ENCODE measurements at places on chromosomes 11 and 22.
A peak's percentile ranks its signal among the peaks of the same experiment; 100 is the strongest.

DNA sequence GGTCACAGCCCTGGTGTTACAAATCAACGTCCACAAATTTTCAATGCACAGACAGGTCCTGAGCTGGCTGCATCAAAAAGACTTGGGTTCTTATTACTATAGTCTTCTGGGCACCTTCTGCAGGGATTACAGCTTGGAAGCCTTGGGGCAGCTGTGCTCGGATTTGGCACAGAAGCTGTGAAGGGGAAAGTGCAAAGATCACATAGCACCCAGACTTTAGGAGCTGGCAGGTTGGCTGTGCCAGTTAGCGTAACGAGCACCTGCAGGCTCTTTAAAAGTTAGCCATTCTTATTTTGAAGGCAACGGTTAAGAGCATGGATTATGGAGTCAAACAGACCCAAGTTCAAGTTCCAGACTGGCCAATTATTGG lies 100.4 kb downstream of the ARL14EP start:
- no peak for DNase-seq

DNA sequence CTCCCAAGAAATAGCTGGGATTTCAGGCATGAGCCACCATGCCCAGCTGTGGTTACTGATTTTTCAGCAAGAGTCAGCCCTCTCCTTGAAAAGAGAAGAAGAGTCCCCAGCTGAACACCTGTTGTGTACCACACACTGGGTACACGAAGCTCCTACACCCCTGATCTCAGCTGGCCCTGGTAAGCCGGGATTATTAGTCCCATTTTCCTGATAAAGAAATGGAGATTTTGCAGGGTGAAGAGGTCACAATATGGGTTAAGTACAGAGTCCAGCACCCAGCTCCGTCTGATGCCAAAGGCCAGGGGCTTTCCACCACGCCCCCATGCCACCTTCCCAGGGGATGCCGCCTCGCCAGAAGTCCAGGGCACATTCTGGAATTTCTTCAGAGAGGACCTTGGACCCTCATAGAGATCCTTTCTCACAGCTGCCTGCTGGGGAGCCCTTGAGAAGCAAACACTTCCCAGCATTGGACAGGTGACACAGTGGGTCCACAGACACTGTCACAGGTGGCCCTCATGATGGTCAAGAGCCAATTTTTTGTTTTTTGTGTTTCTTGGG lies 19.8 kb upstream of the HMOX1 start:
- no peak for DNase-seq

DNA sequence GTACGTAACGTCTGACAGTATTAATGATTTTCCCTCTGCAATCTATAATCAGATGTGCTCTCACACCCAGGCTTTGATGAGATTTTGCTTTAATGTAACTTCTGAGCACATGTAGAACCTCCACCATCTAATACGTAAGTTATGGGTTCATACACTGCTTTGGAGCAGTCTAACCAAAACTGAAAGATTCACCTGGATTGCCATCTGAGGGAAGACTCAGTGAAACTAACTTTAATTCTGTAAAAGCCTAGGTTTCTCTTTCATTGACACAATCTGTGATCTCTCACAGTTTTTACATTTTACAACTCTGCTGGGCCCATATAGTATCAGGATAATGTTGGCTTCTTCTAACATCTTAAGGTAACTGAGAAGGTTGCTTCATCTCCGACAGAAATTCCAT lies 30.1 kb upstream of the MTNR1B start:
- DNase-seq, result no peak

DNA sequence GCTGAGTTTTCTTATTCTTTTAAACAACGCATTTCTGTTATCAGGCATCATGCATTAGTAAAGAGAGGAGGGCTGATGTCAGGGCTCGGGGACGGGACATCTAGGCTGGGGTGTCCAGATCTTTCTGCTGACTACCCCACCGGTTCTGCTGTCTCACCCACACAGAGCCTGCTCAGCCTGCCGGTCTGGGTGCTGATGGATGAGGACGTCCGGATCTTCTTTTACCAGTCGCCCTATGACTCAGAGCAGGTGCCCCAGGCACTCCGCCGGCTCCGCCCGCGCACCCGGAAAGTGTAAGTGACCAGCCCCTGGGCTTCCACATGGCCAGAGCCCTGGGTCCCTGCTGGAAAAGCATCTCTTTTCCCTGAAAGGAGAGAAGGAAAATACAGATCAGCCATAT lies 9.4 kb downstream of the NCF4 start:
- no peak for DNase-seq

- DNase-seq, result no peak
Observed at GRCh38 chr22:46044621-46045458, 67.9 kb upstream of the WNT7B start.

GRCh38 chr22:35307372-35307771 lies 7.7 kb downstream of the TOM1 start:
- no peak for DNase-seq

GRCh38 chr11:121412000-121412587 lies 40.0 kb upstream of the SORL1 start:
- no peak for DNase-seq

- no peak for DNase-seq
Observed at GRCh38 chr22:44711241-44711560, 9.2 kb downstream of the PRR5 start.

DNA sequence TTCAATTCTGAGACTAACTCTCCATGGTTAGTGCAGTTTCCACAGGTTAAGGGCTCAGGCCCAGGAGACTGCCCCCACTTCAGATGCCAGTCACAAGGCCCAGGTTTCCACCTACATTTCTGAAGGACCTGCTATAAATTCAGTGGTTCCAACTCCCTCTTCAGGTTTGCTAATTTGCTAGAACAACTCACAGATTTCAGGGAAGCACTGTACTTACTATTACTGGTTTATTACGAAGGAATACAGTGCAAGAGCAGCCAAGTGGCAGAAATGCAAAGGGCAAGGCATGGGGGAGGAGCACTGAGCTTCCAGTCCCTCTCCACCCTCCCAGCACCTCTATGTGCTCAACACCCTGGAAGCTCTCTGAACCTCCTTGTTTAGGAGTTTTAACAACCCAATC lies 39.3 kb upstream of the SPON1 start:
- no peak for DNase-seq

DNA sequence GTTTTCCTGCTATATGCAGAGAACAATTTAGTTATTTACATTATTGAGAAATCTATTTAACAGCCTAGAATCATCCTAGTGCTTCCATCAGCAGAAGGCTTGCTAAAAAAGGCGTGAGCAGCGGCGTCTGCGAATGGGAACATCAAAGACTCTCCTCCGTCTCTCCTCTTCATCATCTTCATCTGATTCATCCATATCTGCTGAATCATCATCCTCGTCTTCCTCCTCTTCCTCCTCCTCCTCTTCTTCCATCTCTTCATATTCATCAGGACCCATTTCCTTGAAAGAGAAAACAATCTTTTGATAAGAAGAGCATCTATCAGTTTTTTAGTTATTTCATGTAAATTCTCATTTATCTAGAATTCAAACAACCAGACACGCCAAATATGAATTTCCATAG lies 5.6 kb upstream of the CD59 start:
- no peak for DNase-seq

DNA sequence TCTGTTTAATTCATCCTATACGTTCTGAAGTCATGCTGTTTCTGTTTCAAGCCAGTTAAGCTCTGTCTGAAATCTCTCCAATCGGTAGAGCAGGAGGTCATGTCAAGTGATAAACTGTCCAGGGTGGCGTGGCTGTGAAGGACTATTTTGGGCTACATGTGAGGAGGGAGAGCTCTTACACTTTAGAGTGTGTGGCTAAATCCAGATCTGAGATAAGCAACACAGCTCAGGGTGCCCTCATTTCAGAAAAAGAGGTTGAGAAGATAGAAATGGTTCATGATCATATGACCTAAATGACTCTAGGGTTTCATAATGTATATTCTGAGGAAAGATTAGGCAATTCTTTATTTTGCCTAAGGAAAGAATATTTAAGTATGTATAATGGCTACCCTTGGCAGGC lies 8.4 kb downstream of the BLID start:
- no peak for DNase-seq

DNA sequence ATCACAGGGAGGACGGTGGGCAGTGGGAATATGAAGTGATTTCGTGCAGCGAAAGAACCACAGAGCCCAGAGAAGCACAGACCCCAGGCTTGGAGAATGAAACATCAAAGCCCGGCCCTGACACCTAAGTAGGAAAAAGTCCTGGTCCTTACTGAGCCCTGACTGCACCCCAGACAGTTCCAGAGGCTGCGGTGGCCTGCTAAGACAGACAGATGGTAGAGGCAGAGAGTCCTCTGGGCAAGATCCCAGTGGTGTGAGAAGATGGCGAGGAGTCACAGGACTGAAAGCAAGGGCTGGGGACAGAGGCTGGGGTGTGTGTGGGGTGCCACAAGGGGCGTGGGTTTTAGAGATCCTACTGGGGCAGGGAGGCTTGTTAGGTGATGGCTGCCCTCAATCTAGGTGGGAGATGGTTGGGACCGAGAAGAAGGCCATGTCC lies 3.7 kb downstream of the CBX6 start:
- DNase-seq, result no peak

- DNase-seq, result no peak
Observed at GRCh38 chr11:79400717-79401330, 40.0 kb downstream of the TENM4 start.

- peak; percentile 86 for DNase-seq
Observed at GRCh38 chr11:128835741-128836430, 31.2 kb downstream of the KCNJ1 start.

- DNase-seq, result no peak
Observed at GRCh38 chr11:124473476-124473875, 28.0 kb upstream of the OR8B8 start.
